CD4-positive, alpha-beta T cell treated with Interleukin-6 for 4 hours (primary cell): ENCODE measurements at places on chromosomes 5 and 9.

- DNase-seq = no peak
These were observed 37.9 kb downstream of the GLRA1 start for GRCh38 chr5:151886546-151887275.

- DNase-seq = no peak
These were observed 127.1 kb downstream of the NSG2 start for GRCh38 chr5:174172566-174172965.

DNA sequence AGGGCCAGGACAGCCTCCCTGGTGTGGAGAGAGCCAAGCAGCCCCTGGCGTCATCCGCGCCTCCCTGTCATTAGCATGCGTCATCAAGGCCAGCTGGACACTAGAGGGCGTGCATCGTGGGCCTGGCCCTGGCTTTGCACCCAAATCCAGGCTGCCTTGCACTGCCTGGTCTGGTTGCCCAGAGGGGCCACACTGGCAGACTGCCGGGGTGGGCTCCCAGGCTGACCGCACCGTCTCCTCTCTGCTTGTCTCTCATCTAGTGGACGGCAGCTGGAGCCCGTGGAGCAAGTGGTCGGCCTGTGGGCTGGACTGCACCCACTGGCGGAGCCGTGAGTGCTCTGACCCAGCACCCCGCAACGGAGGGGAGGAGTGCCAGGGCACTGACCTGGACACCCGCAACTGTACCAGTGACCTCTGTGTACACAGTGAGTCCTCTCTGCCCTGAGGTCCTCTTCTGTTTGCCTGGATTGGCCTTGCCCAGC lies 29.0 kb downstream of the HK3 start:
- no peak for DNase-seq

DNA sequence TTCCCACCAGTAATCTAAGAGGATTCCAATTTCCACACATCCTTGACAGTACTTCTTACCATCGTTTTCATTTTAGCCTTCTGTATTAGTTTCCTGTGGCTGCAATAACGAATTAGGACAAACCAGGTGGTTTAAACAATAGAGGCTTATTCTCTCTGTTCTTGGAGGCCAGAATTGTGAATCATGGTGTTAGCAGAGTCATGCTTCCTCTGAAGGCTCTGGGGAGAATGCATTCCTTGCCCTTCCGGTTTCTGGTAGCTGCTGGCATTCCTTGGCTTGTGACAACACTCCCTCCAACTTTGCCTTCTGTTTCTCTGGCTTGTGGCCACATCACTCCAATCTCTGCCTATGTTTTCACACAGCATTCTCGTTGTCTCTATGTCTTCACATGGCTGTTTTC lies 23.5 kb downstream of the RIGI start:
- no peak for DNase-seq

GRCh38 chr5:56669534-56670483 lies 145.5 kb upstream of the MAP3K1 start:
- peak; percentile 70 for DNase-seq

GRCh38 chr5:106094839-106095238 lies 1575.9 kb downstream of the EFNA5 start:
- DNase-seq = no peak

- no peak for DNase-seq
These were observed 5.7 kb downstream of the CD180 start for GRCh38 chr5:67190861-67191260.

- peak; percentile 52 for DNase-seq
These were observed 2.0 kb downstream of the LARP1 start for GRCh38 chr5:154756868-154757813.

DNA sequence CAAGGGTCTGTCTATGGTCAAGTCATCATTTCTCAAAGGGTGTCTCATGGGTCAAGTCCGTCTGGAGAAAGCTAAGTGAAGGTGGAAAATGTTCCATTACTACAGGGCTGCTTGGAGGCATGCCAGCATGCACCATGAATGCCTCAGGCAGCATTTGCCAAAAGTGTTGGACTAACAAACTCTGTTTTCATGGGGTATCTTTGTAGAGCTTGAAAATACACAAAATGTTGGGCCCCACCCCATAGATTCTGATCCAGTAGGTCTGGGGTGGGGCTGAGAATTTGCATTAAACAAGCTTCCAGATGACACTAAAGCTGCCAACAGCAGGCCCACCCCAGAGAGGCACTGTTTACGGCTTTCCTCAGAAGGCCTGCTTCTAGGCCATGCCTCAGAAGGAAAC lies 75.0 kb upstream of the FRRS1L start:
- no peak for DNase-seq

- DNase-seq = no peak
These were observed 5.0 kb downstream of the CPEB4 start for GRCh38 chr5:173893192-173893561.
